ENCODE measurements at places on chromosomes 12 and 14. TPM values are rescaled to one million over a fixed set of nuclear protein-coding genes. Genes with fewer than 3 reads are reported as not detected.

DNA sequence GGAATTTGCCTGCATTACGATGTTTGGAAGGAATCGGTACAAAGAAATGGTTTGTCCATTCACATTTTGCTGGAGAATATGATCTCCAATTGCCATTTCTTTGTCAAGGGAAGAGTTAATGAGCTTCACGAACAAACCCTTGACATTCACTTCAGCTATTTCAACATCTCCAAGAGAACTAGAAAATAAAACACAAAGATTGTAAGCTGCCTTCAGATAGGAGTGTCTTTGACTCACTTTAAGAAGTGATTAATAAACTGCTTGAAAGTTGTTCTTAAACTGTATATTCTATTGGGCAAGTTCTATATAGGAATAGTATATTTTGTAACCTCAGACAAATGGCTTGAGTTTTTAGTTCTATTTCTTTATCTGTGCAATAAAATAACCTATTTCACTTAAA lies 26.3 kb downstream of the LMNTD1 start:
- H3K36me3 ChIP-seq, result no peaks in the 10 kb centered on the region
- H3K4me3 ChIP-seq, result no peak overlapping the region
- no peak overlapping the region for H3K27ac ChIP-seq
- no peaks in the 10 kb centered on the region for H3K27me3 ChIP-seq

DNA sequence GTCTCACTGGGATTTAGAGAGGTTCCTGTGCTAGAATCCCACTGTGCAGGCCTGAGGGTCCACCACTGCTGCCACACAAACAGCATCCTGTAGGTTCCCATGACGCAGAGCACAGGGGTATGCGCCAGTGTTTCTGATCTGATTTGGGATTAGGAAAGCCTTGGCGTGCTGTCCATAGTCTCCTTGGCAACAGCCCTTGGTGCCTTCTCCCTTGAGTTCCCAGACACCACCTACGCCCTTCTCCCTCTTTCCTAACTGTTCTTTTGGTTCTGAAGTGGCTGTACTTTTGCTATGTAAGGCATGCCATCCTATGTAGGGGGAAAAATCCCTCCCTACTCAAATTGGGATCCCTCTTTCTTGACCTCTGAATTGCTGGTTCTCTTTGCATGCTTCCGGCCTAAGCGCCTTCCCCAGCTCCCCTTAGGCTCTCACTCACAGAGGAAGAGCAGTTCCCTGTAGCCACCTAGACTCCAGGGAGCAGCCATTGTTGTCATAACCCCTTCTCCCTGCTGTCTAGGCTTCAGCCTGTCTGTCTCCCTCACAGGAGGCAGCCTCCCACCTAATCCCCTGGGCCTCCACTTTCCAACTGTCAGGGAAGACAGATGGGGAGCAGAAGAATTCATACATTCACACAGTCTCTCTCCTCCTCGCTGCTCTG lies 14.8 kb upstream of the RIC8B start:
- H3K36me3 ChIP-seq, result no peaks in the 10 kb centered on the region
- no peak overlapping the region for H3K4me3 ChIP-seq
- H3K27ac ChIP-seq, result peak overlapping the region; percentile 45
- peaks cover 16% of the 10 kb centered on the region for H3K4me1 ChIP-seq
- no peaks in the 10 kb centered on the region for H3K27me3 ChIP-seq

GRCh38 chr12:49766115-49766455 lies 24.7 kb downstream of the TMBIM6 start:
- DNase-seq, result no peak
- H3K4me1 ChIP-seq, result peaks cover 19% of the 10 kb centered on the region
- H3K27me3 ChIP-seq, result no peaks in the 10 kb centered on the region

- no peaks in the 10 kb centered on the region for H3K36me3 ChIP-seq
- no peaks in the 10 kb centered on the region for H3K27me3 ChIP-seq
- H3K4me3 ChIP-seq, result no peak overlapping the region
- H3K4me1 ChIP-seq, result no peaks in the 10 kb centered on the region
Measured at GRCh38 chr14:26820572-26820971, 222.7 kb upstream of the NOVA1 start.

DNA sequence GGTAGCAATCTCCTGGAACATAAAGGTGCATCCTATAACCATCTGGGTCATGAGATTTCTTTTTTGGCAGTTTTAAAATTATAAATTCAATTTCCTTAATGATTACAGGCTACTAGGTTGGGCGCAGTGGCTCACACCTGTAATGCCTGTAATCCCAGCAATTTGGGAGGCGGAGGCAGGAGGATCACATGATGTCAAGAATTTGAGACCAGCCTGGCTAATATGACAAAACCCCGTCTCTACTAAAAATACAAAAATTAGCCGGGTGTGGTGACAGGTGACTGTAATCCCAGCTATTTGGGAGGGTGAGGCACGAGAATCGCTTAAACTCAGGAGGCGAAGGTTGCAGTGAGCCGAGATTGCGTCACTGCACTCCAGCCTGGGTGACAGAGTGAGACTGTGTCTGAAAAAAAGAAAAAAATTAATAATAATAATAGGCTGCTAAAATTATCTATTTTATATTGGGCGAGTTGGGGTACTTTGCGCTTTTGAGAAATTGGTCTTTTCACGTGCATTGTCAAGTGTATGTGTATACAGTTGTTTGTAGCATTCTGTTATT lies 17.2 kb upstream of the ARF6 start:
- no peaks in the 10 kb centered on the region for H3K27me3 ChIP-seq
- no peak for DNase-seq
- H3K4me1 ChIP-seq, result peaks cover 10% of the 10 kb centered on the region
- no peaks in the 10 kb centered on the region for H3K36me3 ChIP-seq
- H3K4me3 ChIP-seq, result no peak overlapping the region

- peak; percentile 37 for DNase-seq
- no peaks in the 10 kb centered on the region for H3K27me3 ChIP-seq
- H3K27ac ChIP-seq, result no peak overlapping the region
- peaks cover 37% of the 10 kb centered on the region for H3K4me1 ChIP-seq
- no peaks in the 10 kb centered on the region for H3K36me3 ChIP-seq
- H3K4me3 ChIP-seq, result no peak overlapping the region
Measured at GRCh38 chr12:120466560-120467315, 2.8 kb downstream of the SRSF9 start.

- no peak for DNase-seq
- H3K4me3 ChIP-seq, result no peak overlapping the region
- no peak overlapping the region for H3K27ac ChIP-seq
- H3K27me3 ChIP-seq, result no peaks in the 10 kb centered on the region
Measured at GRCh38 chr14:63960926-63961567, 108.2 kb downstream of the SYNE2 start.

DNA sequence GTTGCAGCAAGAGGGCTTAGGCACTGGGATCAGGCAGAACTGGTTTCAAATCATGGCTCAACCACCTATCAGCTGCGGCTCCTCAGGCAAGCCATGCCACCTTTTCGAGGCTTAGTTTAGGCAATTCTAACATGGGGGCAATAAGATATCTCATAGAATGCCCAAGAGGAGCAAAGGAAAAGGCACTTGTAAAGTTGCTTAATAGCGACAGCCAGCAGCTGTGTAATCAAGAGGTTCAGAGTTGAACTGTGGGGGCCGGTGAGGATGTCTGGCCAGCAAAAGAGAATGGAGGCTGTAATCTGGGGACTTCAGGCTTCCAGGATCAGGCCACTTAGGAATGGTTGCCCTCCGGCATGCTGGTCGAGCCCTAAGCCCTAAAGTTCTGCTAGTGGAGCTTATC lies 3.0 kb upstream of the TCHP start:
- no peak overlapping the region for H3K4me3 ChIP-seq
- no peaks in the 10 kb centered on the region for H3K36me3 ChIP-seq
- no peaks in the 10 kb centered on the region for H3K27me3 ChIP-seq
- H3K4me1 ChIP-seq, result peaks cover 24% of the 10 kb centered on the region
- no peak for DNase-seq

- no peaks in the 10 kb centered on the region for H3K36me3 ChIP-seq
- no peak for DNase-seq
- H3K4me1 ChIP-seq, result peaks cover 9% of the 10 kb centered on the region
- peak overlapping the region; percentile 74 for H3K27ac ChIP-seq
- no peak overlapping the region for H3K4me3 ChIP-seq
- no peaks in the 10 kb centered on the region for H3K27me3 ChIP-seq
Measured at GRCh38 chr12:26273811-26274210, 78.4 kb downstream of the SSPN start.

GRCh38 chr14:92693998-92694795 lies 54.2 kb downstream of the LGMN start:
- H3K4me3 ChIP-seq, result no peak overlapping the region
- peaks cover 16% of the 10 kb centered on the region for H3K4me1 ChIP-seq
- H3K36me3 ChIP-seq, result peaks cover 16% of the 10 kb centered on the region
- no peak for DNase-seq

DNA sequence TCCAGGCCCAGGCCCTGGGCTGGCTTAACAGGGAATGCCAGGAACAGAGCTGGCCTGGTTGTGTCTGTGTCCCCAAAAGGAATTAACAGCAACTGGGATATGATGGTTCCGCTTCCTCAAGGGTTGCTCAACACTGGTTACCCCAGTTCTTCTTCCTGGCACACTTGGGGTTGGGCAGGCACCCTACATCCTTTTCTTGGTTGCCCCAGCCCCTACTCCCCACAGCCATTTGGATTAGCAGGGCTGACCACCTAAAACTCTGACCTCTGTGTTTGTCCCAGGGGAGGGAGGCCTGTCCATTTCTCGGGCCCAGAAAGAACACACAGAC lies 30.8 kb downstream of the NCKAP5L start:
- peaks cover 98% of the 10 kb centered on the region for H3K36me3 ChIP-seq
- H3K4me1 ChIP-seq, result no peaks in the 10 kb centered on the region
- H3K27ac ChIP-seq, result peak overlapping the region; percentile 73
- peak overlapping the region; percentile 2 for H3K4me3 ChIP-seq

- peaks cover 67% of the 10 kb centered on the region for H3K4me1 ChIP-seq
- no peaks in the 10 kb centered on the region for H3K27me3 ChIP-seq
- H3K4me3 ChIP-seq, result no peak overlapping the region
- no peaks in the 10 kb centered on the region for H3K36me3 ChIP-seq
Measured at GRCh38 chr12:122944605-122945592, 21.4 kb downstream of the ABCB9 start.

- no peaks in the 10 kb centered on the region for H3K36me3 ChIP-seq
- no peak overlapping the region for H3K4me3 ChIP-seq
- no peak for DNase-seq
- no peaks in the 10 kb centered on the region for H3K27me3 ChIP-seq
Measured at GRCh38 chr12:126069549-126070165, 1004.4 kb downstream of the AACS start.

DNA sequence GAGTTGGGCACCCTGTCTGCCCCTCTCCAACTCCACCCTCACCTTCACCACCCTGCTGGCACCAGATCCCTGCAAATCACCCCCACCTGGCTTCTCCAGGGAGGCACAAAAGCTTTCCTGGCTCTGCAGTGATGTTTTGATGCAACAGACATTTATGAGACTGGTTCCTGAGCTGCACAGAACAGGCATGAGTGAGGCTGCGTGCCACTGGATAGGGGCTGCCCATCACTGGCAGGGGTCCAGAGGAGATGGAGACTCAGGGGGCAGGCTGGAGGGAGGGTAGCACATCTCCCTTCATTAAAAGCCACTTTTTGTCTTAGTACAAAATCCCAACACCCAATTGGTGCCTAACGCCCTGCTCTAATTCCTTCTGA lies 17.3 kb upstream of the ZDHHC22 start:
- DNase-seq, result no peak
- no peaks in the 10 kb centered on the region for H3K4me1 ChIP-seq
- H3K4me3 ChIP-seq, result no peak overlapping the region
- H3K36me3 ChIP-seq, result no peaks in the 10 kb centered on the region
- H3K27ac ChIP-seq, result no peak overlapping the region
- peaks cover 6% of the 10 kb centered on the region for H3K27me3 ChIP-seq

GRCh38 chr14:93981316-93982229 lies 5.2 kb upstream of the ASB2 start:
- no peaks in the 10 kb centered on the region for H3K4me1 ChIP-seq
- H3K36me3 ChIP-seq, result no peaks in the 10 kb centered on the region
- no peaks in the 10 kb centered on the region for H3K27me3 ChIP-seq
- no peak for DNase-seq

DNA sequence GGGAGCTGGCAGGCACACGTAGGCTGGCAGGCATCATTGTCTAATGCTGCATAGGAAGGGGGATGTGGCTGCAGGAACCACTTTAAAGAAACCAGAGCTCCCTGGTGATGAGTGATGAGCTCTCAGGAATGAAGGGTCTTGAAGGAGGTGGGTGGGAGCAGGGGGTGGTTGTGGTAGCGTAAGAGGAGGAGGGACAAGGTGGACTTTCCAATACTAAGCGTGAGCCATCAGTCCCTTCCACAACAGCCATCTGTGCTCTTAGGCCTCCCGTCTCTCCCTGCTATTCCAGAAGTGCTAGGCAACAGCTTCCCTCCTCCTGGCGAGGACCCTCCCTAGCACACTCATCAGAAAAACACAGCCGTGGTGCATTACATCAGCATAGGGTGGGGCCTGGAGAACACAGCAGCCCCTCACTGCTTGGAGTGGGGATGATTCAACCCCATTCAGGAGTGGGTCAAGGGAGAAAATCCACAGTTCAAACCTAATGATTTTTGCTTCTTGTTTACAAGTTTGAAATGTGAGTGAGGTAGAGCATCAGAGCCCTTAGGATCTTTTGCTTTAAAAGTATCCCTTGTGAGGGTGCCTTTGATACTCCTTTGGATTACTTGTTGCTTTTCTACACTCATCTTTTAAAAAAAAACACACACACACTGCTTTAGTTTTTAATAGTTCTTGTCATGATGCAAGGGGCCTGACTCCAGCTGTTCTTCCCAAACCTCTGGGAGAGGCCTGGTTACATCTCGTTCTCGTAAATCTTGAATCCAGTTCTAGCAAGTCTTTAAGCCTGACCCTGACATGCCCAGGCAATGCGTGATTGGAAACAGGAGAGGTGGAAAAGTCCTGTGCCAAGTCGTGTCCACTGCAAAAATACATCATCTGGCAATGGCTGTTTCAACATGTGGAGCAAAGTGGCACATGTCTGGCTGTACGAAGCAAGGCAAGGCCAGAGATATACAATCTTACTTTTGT lies 356.4 kb upstream of the DDHD1 start:
- no peak overlapping the region for H3K4me3 ChIP-seq
- no peaks in the 10 kb centered on the region for H3K4me1 ChIP-seq
- peak; percentile 38 for DNase-seq
- no peaks in the 10 kb centered on the region for H3K36me3 ChIP-seq
- no peaks in the 10 kb centered on the region for H3K27me3 ChIP-seq

TSPAN19 gene
- polyA plus RNA-seq, result 1.7 TPM

HPD gene
- polyA plus RNA-seq, result not detected

B4GALNT3 gene
- polyA plus RNA-seq, result 3.8 TPM

FOXA1 gene
- polyA plus RNA-seq, result 39.9 TPM

KRT71 gene
- not detected for polyA plus RNA-seq
